ENCODE measurements at places on chromosomes 13 and 19.

DNA sequence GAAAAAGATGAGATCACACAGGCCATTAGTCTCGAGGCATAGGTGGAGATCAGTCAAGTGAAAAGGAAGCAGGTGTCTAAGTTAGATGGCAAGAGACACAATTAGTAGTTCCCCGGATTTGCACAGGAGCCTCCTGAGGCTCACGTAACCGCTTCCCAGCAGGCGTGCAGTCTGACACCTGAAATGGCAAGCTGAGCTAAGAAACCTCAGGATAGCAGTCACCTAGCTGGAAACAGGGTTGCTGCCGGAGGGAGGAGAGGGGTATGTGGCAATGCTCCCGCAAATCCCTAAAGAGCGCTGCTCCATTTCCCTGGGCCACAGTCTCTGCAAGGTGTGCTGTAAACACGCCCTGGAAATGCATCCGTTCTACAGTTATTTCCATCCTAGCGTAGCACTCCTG lies 1151.0 kb downstream of the DIAPH3 start:
- DNase-seq: no peak

DNA sequence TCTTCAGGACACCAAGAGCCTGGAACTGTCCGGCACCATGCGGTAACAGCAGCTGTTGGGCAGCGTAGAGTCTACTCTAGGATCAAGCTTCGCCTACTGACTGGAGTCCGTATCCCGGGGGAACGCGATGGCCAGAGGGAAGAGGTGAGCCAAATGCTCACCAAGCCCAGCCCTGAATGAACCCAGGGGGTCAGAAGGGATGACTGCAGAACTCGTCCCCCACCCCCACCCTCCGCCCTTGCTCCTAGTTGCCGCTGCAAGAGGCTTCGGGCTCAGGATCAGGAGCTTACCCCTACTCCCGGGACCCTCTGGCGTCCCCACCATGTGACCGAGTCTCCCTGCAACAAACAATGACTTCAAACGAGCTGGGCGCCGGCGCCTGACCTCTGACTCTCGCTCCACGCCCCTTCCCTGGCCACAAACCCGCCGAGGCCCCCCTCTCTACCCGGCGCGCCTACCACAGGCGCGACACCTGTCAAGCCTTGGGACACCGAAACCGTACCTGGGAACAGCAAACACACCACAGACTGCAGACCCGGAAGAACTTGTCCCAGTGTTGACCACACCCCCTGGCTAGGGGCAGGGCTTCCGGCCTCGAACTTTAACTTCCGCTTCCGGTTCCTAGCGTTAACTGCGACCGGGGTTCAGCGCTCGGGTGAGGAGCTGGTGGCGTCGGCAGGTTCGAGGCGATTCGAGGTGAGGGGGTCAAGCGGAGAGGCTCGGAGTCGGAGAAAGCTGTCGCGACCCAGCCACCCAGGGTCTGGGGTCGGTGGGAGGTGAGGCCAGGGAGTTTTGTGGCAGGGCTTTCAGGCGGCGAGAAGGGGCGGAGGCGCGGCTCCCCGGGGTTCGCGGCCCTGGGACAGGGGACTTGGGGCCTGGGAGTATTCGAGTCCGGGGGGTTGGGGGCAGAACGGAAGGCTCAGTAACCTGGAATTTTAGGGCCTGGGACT lies at the start of gene UBL5:
TSS of gene UBL5 (plus strand) at position 630 of the 950 bp plus-strand sequence. CDS start 420 bp downstream, outside the sequence.
- DNase-seq: peak; percentile 84

DNA sequence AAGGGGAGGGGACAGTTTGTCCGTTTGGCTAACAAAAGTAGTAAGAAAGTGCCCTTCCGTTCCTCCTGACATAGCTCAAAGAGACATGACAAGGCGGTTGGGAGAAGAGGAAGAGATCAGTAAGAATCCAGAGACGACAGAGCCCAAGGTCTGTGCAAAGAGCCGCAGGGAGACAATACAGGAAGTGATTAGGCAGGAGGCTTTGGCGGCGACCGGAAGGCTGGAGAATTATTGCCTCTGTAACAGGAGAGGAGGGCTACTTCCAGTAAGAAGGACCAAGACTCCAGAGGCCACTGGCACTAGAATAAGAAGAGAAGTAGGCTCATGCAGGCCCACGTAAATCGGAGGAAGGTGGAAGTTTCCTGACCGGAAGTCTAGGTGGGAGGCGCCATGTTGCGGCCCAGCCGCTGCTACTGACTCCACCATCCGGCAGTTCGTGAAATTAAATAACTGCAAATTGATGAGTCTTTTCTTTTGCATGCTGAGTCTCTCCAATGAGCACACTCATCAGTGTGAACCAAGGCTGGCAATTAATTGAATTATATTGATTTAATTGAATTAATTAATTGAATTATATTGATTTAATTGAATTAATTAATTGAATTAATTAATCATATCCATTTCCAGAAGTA lies 9.9 kb downstream of the RFX2 start:
- DNase-seq: no peak

- DNase-seq: no peak
These were observed 83.8 kb downstream of the UQCRFS1 start for GRCh38 chr19:29129148-29129547.

DNA sequence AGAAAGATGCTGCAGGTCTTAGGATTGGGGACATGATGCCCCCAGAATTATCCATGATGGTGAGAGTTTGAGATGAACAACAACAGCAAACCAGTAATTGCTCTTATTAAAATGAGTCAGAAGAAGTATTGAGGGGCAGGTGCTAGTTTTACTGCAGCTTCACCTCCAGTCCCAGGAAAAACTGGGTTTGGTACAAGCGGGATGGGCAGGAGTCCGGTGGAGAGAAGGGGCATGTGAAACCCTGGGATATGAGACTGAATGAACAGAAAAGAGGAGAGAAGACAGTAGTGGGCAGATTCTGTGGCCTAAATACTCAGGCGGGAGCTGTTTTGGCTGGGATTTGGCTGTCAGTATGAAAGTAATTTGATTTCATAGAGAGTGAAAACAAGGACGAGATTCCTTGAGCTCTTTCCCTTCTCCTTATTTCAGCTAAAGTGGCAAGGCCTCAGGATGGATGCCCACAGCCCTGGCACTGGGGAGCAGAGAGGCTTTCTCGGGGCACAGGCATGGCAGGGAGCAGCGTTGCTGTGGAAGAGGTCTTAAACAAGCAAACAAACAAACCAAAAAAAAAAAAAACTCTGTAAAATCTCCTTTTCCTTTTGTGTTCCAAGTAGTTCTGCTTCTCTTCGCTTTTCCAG lies 30.7 kb downstream of the NFIX start:
- DNase-seq: no peak

- no peak for DNase-seq
These were observed 195.1 kb downstream of the VWA8 start for GRCh38 chr13:41765813-41766212.

- no peak for DNase-seq
These were observed 96.2 kb downstream of the COL4A2 start for GRCh38 chr13:110403315-110403714.

DNA sequence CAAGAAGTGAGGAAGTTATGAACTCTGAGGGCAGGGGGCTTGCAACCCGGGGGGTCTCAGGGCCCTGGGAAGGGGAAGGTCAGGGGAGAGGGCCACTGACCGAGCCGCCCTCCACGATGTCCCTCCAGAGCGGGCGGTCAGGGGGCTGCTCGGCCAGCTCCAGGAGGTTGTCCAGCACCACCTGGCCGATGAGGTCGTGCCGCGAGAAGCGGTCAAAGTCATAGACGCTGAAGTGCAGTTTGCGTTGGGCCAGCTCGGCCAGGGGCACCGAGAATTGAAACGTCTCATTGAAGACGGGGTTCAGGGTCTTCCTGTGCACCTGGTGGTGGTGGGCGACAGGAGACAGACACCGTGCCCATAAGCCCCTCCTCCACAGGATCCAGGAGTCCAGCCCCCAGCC lies 10.5 kb downstream of the SYT3 start:
- DNase-seq: no peak

DNA sequence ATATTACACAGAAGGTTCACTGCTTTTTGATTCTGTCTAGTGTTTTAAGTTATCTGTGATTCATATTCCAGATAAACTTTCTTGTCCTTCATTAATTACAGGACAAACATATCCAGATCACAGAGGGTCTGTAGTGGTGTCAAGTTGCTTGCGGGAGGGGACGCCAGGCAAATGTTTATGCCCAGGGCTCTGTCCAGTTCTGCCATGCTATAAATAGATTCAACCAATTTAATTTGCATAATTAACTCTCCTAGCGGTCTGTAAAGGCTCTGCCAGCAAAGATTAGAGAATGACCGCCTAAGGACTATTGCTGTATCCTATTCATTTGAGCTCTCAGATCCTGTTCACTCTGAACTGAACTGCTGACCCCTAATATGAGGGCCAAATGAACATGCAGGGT lies 59.7 kb upstream of the TRPC4 start:
- DNase-seq: no peak

GRCh38 chr13:60617991-60618733 lies 221.1 kb downstream of the TDRD3 start:
- no peak for DNase-seq

- no peak for DNase-seq
These were observed 169.7 kb upstream of the MAB21L1 start for GRCh38 chr13:35646056-35646774.

GRCh38 chr13:113637262-113638160 lies 20.5 kb downstream of the ATP4B start:
- no peak for DNase-seq

DNA sequence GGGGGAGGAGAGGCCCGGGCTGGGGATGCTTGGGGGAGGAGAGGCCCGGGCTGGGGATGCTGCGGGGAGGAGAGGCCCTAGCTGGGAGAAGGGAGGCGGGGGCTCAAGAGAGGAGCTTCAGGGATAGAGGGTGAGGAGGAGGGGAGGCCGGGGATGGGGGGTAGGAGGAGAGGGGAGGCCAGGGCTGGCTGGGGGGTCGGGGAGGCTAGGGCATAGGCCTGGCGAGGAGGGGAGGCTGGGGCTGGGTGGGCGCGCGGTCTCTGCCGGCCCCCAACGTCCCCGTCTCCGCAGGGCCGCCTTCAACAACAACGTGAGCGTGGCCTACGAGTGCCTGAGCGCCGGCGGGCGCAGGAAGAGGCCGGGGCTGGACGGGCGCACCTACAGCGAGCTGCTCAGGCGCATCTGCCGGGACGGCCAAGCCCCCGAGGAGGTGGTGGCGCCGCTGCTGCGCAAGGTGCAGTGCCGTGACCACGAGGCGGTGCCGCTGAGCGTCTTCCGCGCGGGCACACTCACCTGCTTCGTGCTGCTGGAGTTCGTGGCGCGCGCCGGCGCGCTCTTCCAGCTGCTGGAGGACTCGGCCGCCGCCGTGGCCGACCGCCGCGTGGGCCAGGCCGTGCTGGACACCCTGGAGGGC lies 11.4 kb downstream of the TPGS1 start:
- DNase-seq: peak; percentile 39

GRCh38 chr13:113211774-113212173 lies 2.4 kb downstream of the CUL4A start:
- DNase-seq: no peak

GRCh38 chr19:48608798-48609263 lies 2.3 kb downstream of the SPACA4 start:
- DNase-seq: no peak

GRCh38 chr13:71583581-71583980 lies 283.4 kb downstream of the DACH1 start:
- DNase-seq: no peak

GRCh38 chr19:45202637-45203036 lies 24.1 kb downstream of the BLOC1S3 start:
- no peak for DNase-seq

- no peak for DNase-seq
These were observed 338.9 kb downstream of the KLF5 start for GRCh38 chr13:73397496-73398305.

DNA sequence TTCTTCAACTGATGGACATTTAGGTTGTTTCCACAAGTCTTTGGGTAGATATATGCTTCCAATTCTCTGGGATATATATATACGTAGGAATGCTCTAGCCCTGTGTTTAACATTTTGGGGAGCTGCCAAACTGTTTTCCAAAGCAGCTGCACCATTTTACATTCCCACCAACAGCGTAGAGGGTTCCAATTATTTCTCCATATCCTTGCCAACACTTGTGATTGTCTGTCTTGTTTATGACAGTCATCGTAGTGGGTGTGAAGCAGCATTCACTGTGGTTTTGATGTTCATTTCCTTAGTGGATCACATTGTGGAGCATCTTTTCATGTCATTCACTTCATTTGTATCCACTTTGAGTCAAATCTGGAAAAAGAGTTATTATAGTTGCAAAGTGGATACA lies 4.7 kb upstream of the CBLC start:
- no peak for DNase-seq

GRCh38 chr19:38277969-38278680 lies 13.8 kb downstream of the SPINT2 start:
- no peak for DNase-seq

DNA sequence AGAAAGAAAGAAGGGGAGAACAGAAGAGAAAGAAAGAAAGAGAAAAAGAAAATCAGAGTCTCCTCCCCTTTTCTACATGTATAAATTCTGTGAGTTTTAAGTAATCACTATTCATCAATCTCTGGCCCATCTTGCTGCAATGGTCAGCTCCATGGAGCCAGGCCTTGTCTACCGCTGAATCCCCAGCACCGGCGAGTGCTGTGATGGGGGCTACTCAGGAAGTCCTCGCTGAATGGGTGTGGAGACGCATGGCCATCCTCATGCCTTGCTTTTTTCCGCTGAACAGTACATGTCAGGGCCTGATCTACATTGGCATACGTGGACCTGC lies 29.9 kb downstream of the GPR42 start:
- no peak for DNase-seq

DNA sequence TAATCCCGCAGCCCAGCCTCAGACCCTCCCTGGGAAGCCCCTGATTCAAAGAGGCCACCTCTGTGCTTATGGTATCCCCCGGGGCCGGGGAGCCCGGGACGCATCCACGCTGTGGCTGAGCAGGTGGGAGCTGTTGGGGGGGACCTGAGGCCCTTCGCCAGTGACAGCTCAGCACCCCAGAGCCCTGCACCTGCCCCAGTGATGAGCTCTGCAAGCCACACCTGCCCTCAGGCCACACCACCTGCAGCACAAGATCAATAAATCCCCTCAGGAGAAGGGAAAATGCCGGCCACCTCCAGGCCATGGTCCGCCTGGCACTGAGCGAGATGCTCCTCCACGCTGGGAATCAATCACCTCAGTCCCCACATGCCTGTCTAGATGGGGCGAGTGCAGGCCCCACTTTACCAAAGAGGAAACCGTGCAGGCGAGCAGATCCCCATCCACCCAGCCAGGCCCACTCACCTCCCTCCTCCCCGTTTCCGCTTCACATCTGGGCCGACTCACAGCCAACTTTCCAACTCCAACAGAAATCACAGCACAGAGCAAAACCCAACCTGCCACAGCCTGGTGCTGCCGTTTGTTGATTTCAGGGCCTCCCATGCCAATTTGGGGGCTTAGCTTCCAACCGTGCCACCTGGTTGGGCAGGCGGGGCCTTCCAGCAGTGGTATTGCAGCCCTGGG lies 12.8 kb downstream of the MOB3A start:
- DNase-seq: peak; percentile 42

GRCh38 chr19:18128044-18128443 lies 24.9 kb upstream of the PIK3R2 start:
- DNase-seq: no peak

Measured in activated T-helper 1 cell treated with anti-CD3 and anti-CD28 coated beads, Interleukin-2, amount 50 U/mL, for 16 hours (primary cell).